ENCODE measurements at places on chromosomes 3 and 15.
A peak's percentile ranks its signal among the peaks of the same experiment; 100 is the strongest.

GRCh38 chr15:38254051-38254883 is 1.6 kb downstream of the SPRED1 start:
- peak; percentile 19 for DNase-seq

DNA sequence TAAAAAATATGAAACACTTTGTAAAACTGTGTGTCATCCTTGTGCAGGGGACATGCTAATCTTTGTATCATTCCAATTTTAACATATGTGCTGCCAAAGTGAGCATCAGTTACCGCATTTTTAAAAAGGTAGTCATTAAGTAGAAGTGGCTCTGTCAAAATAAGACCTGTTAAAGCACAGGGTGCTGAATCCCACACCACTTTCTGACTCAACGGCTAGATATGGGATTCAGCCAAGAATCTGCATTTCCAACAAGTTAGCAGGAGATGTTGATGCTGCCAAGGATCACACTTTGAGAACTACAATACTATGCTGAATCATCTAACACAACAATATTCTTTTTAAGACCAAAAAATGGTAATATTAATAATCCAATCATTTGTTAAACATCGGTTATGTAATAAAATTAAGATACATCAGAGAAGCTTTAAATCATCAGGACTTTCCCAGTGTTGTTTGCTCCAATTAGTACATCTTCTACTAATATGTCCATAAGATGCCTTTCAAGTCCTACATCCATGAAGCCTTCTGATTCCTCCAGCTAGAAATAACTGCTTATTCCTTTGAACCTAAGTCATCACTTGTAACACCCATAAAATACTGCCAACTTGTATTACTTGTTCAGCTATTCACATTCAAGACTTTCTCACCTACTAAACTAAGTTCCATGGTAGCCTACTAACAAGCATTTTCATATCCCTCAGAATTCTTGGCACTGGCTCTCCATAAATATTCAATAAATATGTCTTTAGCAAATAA is 71.1 kb downstream of the TBL1XR1 start:
- peak; percentile 58 for DNase-seq

GRCh38 chr3:131004603-131005002 is 22.0 kb downstream of the ASTE1 start:
- no peak for DNase-seq

- DNase-seq, result no peak
Measured at GRCh38 chr3:23035927-23036640, 167.0 kb upstream of the UBE2E2 start.

GRCh38 chr15:83559310-83559966 is 94.5 kb upstream of the ADAMTSL3 start:
- peak; percentile 77 for DNase-seq

- DNase-seq, result no peak
Measured at GRCh38 chr15:83112233-83112955, 4.9 kb downstream of the TM6SF1 start.

GRCh38 chr15:57545995-57546394 is 45.7 kb upstream of the MYZAP start:
- DNase-seq, result no peak

GRCh38 chr15:100680726-100681125 is 78.3 kb downstream of the ASB7 start:
- no peak for DNase-seq

GRCh38 chr3:50320853-50321335 is 1.7 kb downstream of the HYAL2 start:
- DNase-seq, result peak; percentile 76

GRCh38 chr3:194615226-194615625 is 18.0 kb downstream of the TMEM44 start:
- DNase-seq, result no peak

- peak; percentile 27 for DNase-seq
Measured at GRCh38 chr3:53156368-53156834, 4.6 kb upstream of the PRKCD start.

DNA sequence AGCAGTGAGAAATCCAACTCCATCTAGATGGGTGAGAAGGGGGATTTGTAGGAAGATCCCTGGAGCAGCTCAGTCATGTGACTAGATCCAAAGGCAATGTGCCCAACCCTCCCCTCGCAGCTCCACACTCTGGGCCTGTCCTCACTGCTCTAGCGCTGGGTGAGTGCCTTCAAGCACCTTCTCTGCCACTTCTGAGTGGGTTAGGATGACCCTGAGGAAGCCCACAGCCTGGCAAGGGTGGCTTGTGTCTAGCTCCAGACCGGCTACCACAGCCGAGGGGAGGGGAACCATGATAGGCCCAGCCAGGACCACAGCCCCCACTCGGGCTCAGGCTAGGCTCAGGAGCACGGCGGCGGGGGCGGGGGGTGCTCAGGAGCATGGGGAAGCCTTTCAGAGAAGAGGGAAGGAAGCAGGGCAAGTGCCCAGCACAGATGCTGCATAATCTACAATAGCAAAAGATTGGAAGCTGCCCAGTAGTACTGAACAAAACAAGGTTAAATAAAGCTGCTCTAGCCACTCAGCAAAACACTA is 1.7 kb downstream of the SPATA12 start:
- DNase-seq, result no peak

DNA sequence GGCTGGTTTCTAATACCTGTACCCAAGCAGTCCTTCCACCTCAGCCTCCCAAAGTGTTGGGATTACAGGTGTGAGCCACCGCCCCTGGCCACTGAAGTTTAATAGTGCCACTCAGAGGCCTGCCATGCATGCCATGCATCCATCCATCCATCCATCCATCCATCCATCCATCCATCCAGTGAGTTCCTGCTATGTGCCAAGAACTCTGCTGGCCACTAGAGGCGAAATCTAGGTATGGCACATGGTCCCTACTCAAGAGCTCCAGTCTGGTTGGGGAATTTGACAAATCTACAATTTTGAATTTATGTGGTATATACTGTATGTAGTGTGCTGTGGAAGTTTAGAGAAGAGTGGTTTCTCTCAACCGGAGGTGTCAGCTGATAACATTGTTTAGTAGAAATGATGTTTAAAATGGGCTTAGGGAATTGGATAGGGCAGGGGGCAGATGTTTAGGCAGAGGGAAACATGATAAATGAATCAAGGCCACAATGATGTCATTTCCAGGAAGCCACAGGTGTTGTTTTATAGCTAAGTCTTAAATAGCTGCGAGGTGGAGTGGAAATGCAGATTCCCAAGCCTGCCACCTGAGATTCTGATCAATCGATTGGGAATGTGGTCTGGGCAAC is 384.4 kb upstream of the C2CD4B start:
- no peak for DNase-seq

DNA sequence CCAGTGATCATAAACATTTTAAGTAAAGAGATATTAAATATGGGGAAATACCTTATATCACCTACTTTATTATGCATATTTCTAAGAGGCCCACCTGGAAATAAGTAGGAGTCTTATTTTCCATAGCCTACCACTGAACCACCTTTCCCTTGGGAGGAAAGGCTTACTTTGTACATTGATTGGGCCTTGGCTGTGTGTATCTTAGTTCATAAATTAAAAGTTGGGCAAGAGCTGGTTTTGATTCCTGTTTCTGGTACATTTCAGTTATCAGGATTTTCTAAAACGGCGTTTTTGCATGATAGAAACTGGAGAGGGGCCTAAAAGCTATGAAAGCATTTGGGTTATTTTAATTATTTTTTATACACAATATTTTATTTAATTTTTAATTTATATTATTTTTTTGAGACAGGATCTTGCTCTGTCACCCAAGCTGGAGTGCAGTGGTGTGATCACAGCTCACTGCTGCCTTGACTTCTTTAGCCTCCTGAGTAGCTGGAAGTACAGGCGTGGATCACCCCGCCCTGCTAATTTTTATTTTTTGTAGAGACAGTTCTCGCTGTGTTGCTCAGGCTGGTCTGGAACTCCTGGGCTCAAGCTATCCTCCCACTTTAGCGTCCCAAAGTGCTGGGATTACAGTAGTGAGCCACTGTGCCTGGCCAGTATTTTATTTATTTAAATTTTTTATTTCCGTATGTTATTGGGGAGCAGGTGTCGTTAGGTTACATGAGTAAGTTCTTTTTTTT is 2.6 kb downstream of the GMPS start:
- DNase-seq, result no peak

GRCh38 chr15:31471731-31472430 is 145.2 kb downstream of the KLF13 start:
- peak; percentile 92 for DNase-seq

- peak; percentile 82 for DNase-seq
Measured at GRCh38 chr3:197372047-197372661, 73.7 kb upstream of the DLG1 start.

DNA sequence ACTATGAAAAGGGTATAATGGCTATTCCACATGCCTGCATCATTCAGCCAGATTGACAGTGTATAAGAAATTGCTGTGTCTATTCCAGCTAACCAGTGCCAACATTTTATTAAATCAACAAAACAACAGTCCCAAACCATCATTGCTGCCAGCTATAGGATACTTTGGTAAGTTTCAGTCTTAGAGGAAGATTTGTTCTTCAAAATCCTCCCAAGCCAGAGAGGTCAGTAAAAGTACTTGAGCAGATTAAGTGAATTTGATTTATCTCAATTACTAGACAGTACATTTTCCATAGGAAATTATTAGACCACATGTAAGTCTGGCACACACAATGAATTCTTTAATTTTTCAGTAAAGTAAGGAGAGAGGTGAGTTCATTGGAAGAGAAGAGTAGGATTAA is 50.7 kb downstream of the TFG start:
- no peak for DNase-seq

DNA sequence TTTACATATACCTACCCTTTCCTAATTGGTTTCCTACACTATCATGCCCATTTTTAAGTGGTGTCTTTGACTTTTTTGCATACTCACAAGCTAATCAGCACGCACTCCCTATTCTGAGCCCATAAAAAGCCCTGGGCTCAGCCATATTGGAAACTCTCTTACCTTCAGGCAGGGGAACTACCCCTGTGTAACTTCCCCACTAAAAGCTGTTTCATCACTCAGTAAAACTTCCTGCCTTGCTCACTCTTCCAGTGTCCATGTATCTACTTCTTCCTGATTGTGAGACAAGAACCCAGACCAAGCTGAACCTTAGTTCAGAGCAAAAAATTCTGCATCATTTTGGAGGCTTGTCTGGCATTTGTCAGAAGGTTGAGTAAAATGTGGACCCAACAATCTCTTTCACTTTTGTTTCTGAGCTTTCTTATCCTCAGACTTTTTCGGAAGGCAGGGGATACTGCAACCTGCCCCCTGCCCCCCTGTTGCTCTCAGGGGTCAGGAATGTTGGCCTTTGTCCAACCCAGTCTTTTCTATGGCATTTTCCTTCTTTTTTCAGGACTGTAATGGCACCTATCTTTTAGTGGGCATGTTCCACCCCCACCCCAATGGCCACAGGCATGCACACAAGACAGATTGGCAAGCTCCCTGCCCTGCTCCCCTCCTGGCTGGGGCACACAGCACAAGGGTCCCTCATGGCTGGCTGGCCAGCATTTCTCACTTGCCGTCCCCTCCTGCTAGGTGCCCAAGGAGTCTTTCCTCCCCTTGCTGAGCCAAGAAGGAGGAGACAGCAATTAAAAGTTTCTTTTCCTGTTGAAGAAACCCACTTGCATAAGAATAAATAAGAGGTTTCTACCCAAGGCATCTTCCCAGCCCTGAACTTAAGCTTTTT is 26.3 kb upstream of the TMEM45A start:
- no peak for DNase-seq

DNA sequence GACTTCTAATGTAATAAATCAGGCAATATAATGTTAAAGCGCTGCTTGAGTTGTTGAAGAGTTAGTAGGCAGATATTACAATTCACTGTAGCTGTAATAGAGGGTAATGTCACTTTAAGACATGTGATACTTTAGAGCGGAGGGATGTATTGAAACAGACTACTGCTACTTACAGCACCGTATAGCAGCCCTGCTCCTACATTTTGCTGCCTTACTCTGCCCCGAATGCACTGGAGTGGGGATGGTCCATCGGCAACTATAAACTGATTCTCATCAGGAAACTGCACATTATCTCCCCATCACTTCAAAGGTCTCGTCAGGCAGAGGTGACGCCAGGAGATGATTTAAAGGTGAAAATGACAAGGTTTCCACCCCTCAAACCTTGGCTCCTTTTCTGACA is 349.7 kb upstream of the SUCLG2 start:
- DNase-seq, result no peak

DNA sequence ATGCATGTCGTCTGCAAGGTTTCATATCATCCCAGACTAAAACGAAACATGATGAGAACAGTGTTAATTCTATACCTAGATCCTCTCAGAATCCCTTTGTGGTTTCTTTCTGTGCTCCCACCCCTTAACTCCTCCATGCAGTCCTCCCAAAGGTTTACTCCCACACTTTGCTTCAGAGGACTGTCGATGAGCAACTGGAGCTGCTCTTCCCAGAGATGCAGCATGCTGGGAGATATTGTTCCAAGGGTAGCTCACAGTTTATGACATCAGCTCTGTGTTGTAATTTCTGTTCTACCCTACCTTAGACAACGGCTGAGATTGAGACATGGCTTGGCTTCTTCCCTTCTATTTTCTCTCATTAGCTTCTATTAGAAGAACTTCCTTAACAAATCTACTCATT is 313.0 kb upstream of the COL8A1 start:
- DNase-seq, result no peak

GRCh38 chr3:10474847-10475246 is 30.5 kb downstream of the ATP2B2 start:
- no peak for DNase-seq

DNA sequence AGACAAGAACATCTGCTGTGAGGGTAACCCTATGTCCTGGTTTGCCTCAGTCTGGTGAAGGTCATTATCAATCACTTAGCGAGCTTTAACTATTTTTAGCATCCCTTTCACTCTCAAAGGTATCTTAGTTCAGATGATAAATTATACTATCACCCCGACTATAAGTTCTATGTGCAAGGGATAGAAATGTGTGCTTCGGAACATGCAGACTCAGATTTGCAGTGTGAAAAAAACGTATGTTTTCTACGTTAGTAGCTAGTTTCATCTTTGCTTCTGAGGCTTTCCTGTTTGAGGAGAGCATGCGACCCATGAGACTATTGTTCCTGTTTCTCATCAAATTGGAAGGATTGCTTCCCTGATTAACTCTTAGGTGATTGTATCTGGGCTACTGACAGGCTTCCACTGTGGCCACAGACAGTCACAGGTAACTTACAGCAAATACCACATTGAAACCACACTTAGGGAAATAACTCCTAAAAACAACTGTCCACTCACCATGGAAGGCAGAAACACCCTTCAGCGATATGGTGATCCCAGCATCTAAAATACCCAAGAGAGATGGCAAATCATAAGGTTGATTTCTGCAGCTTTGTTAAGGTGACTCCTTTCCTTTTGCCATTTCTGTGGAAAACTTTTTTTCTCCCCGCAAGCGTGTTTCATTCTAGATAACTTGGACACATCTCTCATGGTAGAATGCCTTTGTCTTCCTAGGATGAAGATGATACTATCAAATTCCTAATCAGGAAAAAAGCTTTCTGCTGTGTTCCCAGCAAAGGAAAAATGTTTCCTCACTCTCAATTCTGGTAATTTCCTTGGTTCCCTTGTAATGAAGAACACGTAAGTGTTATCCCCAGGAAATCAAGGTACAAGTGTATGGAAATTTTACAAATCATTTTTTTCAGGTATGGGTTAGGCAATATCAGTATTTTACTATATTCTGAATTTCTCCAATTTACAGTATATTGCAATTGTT is 5.2 kb downstream of the GCSAM start:
- DNase-seq, result no peak

- DNase-seq, result no peak
Measured at GRCh38 chr3:147388700-147389580, 17.4 kb downstream of the ZIC4 start.

GRCh38 chr3:115804200-115804599 is 180.9 kb downstream of the GAP43 start:
- no peak for DNase-seq
